ENCODE measurements at places on chromosomes 7 and 10.

- DNase-seq = no peak
These were observed 168.7 kb downstream of the TMEM178B start for GRCh38 chr7:141242568-141242967.

- no peak for DNase-seq
These were observed 118.7 kb downstream of the LARP4B start for GRCh38 chr10:812787-813186.

DNA sequence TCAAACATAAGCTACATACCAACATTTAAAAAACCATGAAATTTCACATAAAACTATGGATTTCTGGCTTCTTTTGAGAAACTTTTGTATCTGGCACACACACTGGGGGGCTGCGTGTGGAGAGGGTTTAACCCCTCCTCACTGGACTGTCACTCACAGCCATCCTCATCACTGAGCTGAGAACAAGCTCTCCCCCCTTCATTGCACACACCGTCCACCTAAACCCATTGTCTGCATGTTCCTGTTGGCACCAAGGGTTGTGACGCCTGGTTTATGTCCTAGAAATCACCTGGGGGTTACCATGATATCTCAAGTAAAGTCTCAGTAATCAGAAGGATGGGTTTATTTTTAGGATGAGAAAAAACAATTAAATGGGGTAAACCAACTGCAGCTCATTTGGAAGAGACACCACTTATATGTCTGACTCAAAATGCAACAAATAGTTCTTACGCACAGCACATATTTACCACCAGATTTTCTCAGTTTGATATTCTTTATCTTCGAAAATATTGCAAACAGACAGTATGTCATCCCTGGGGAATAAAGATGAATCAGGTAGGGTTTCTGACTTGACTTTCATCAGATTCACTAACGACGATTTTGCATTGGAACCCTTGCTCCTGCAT, 218.5 kb upstream of the KLF6 start:
- no peak for DNase-seq

GRCh38 chr7:149444287-149444686, 16.6 kb downstream of the ZNF777 start:
- DNase-seq = no peak

GRCh38 chr10:113041841-113042750, 92.0 kb downstream of the TCF7L2 start:
- no peak for DNase-seq

DNA sequence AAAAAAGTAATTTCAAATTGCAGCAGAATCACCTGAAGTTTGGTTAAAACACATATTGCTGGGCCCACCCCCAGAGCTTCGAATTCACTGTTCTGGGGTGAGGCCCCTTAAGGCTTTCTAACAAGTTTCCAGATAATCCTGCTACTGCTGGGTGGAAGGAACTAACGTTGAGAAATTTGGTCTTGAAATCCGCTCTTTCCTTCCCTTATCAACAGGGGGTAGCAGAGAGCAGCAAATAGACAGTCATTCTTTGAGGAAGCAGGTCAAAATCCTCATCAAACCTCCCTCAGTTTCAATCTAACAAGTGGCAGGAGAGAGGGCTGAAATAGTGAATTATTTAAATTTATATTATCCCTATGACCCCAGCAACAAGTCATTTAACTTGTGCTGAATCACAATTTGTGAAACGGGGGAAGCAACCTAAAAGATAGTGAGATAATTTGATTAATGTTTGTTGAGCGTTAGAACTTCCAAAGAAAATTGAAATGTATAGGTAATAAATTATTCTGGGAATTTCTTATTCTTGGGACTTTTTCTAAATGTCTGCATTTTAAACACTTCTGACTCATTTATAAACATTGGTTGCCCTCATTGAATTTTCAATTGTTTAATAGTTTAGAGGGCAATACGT, 21.7 kb upstream of the MALSU1 start:
- no peak for DNase-seq
